ENCODE measurements at places on chromosomes 16 and 17. TPM values are rescaled to one million over a fixed set of nuclear protein-coding genes. Genes with fewer than 3 reads are reported as not detected.

DNA sequence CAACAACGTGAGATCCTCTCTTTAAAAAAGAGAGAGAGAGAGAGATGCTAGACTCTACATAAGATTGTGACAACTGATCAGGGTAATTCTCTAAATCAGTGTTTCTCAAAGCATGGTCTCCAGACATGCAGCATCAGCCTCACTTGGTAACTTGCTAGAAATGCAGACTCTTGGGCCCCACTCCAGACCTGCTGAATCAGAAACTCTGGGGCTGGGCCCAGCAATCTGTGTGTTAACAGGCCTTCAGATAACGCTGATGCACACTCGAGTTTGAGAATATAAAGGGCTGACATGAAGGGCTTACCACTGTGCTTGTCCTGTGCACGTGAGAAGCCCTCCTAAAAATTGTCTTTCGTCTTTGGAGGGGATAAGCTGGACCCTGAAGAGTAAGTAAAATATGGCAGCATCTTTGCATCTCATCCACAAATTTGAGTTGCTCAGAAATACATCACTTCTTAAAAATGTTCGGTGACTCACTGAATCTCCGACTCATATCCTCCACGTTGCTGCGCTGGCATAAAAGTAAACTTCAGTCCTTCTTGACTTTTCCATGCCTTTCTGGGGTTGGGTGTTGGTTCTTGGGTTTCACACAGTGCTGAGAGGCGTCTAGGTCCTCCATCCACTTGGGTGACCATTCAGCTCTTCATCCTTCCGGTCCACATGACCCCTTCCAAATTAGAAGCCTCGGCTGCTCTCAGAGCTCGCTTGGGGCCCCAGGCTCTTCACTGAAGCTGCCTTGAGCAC lies 26.1 kb upstream of the KDM8 start:
- no peak for DNase-seq

- DNase-seq: no peak
Observed at GRCh38 chr17:9432934-9433421, 142.6 kb downstream of the STX8 start.

DNA sequence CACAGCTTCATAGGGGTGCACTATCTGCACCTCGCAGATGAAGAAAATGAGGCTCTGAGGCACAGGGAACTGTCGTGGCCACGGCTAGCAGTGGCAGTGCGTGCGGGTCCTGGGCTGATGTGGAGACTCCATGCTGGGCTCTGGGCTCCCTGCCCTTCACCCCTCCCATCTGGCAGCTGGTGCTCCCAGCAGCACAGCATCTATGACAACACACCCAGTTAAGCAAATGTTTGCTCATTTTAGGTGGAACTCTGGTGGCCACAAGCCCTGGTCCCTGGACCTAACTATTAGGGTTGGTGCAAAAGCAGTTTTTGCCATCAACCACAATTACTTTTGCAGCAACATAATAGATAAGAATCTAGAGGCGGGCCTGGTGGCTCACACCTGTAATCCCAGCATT lies 30.9 kb downstream of the IFT140 start:
- DNase-seq: no peak

DNA sequence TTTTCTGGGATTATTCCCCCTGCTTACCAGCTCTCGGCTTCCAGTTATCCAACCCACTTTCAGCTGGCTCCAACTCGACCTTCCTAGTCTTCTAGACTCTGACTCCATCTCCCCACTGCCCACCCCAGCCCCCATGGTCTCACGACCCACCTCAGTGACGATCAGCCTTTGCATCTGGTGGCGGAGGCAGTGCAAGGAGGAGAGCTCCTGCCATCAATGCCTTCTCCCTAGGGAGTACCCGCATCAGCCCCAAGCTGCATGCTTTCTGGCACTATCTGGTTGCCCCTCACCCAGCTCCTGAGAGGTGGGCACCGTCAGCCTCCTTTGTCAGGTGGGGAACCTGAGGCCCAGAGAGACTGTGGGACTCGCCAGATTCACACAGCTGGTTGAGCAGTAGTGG lies 72.6 kb upstream of the RPL38 start:
- DNase-seq: no peak

DNA sequence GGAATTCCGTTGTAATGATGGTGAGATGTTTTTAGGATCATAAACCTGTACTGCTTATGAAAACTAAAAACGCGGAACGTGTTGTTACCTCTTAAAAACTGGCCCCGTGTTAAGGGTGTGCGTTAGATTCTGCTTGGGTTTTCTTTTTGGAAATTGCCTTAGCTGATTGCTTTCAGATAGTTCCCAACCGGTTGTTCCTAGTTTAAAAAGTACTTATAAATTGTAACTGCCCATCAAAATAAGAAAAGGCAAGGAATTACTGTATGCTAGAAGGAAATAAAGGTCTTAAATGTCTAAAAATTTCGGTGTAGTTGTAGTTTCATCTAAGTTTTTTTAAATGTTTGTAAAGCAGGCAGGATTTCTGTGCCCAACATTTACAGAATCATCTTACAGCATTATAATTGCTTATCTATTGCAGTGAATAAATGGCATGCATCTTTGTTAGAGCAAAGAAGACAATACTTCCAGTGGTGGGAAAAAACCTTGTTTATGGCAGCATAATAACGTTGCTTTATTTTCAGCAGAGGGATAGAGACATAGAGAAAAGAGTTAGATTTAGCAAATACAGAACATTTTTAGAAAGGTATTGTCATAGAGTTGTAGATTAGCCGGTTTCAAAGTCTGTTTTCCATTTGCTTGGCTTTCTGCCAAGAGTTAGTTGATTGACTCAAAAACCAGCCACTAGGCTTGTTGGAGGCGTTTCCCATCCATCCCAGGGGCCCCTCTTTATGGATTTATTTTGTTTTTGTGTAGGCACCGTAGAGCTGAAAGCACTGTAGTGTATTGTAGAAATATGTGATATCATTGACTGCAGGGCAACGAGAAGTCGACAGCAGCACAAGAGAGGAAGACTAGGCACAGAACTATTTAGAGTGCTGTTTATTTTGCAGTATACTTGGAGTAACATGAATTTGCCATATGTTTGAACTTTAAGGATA lies 1.7 kb downstream of the PPM1D start:
- peak; percentile 54 for DNase-seq

DNA sequence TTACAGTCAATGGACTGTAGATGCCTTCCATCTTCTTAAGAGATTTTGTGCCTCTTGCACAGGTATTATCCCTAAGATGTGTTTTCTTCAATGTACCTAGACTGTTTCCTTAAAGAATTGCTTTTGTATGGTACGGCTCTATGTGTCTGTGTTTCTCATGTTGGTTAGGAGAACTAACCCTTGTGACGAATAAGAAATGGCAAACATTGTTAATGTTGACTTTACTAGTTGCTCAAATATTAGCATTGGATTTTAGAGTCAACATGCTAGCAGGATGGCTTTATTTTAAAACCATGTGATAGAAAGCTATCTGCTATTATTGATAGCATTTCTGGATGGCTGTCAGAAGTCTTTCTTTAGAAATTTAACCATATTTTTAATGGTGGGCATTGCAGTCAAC lies 34.5 kb downstream of the WWOX start:
- DNase-seq: no peak

DNA sequence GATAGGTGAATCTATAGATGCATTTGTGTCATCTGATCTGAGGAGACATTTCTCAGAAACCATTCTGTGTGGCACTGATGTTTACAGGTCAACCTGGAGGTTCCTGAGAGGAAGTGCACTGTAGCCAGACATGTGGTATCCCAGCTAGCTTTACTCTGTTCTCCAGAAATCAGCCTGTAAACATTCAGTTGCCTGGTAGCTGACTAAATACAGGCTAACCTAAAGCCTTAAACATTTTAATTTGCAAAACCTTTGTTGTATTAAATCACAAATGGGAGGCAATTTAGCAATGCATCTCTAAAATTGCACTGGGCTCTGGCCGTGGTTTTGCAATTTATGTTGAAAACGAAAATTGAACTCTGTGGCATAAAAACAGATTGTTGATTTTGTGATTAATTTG lies 207.6 kb downstream of the FTO start:
- DNase-seq: no peak

DNA sequence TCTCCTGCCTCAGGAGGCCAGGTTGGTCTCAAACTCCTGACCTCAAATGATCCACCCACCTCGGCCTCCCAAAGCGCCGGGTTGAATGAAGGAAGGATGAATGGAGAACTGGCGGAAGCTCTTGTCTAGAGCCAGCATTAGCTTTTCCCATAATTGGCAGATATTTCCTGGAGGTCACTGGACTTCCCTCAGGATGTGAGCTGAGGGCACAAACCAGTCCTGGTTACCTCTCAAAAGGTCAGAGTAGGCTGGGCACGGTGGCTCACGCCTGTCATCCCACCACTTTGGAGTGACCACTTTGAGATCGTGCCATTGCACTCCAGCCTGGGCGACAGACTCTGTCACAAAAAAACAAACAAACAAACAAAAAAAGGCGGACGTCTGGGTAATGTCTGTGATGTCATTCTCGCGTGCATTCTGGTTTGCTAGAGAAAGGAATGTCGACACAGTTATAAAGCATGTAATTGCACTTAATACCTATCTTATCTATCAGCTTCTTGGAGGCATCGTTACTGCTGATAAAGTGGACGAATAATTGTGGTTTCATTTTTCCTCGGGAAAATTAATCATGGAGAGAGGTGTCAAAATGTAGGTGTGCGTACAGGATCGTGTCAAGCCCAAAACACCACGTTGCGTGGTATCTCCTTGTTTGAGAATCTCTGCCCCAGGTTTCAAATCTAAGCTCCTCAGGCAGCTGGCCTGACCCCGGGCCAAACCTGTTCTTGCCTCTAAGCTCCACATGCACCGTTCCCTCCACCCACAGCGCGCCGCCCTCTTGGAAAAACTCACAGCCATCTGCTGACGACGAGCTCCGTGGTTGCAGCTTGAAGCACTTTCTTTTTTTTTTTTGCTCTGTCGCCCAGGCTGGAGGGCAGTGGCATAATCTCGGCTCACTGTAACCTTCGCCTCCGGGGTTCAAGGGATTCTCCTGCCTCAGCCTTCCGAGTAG lies 6.4 kb upstream of the CRK start:
- DNase-seq: no peak

- no peak for DNase-seq
Observed at GRCh38 chr16:4663777-4664465, 29.4 kb upstream of the NUDT16L1 start.

KCTD19 gene
- 0.32 TPM for total RNA-seq

DNA sequence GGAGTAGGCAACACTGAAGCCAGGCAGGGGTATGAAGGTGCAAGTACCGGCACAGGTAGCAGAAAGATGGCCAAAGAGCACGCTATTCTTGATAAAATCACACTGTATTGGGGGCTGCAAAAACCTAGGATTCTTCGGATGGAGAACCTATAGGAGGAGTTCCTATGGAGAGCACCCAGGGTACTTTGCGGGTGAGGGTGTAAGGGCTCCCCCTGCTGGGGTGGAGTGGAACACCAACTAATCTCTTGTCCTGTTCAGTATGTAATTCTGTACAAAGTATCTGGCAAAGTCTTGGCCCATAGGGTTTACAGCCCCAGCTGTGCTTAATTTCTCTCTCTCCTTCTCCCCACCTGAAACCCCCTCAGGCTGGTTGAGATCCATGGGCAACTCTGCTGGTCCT lies 393.1 kb upstream of the ASIC2 start:
- no peak for DNase-seq

KRTAP1-1 gene
- not detected for total RNA-seq

DNA sequence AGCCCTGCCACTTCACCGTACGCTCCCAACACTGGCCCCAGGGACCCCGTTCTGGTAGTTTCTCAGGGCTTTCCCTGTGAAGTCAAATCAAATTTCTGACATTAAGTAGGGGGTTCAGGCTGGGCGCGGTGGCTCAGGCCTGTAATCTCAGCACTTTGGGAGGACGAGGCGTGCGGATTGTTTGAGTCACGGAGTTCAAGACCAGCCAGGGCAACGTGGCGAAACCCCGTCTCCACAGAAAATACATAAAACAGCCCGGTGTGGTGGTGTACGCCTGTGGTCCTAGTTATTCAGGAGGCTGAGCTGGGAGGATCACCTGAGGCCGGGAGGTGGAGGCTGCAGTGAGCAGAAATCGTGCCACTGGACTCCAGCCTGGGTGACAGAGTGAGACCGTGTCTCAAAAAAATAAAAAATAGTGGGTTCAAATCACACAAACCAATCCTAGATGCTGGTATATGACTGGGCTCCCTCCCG lies 632 bp downstream of the CYBC1 start:
- DNase-seq: no peak

- no peak for DNase-seq
Observed at GRCh38 chr16:9545522-9546437, 454.3 kb downstream of the HAPSTR1 start.

GRCh38 chr16:66194866-66195265 lies 171.6 kb upstream of the CDH5 start:
- no peak for DNase-seq

GRCh38 chr17:81150377-81151077 lies 14.8 kb upstream of the PVALEF start:
- DNase-seq: no peak

SPIRE2 gene
- total RNA-seq: 28.7 TPM

JPH3 gene
- not detected for total RNA-seq

DNA sequence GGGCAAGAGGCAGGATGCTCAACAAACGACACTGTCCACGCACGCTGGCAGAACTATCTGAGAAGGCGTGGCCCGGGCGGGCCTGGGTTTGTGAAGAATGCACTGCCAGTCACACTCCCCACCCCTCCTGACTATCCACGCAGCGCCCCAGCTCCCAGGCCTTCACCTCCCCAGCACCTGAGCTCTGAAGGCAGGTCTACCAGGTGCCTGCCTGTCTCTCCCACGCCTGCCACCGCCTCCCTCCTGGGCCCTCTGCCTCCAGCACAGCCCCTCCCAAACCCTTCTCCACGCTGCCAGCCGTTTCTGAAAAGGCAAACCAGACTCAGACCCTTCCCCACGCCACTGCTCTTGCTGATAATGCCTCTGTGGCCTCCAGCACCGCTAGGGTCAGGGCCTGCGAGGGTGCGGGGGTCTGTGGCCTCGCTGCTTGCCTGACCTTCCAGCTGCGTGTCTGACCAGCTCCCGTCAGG lies 11.6 kb downstream of the MYBBP1A start:
- no peak for DNase-seq
